NCI-H2081 (cell line): ENCODE measurements at places on chromosomes 5 and 9.

- peak; percentile 75 for DNase-seq
Measured at GRCh38 chr5:14870337-14871213, 1.0 kb downstream of the ANKH start.

- DNase-seq = no peak
Measured at GRCh38 chr9:129776566-129776937, 23.7 kb upstream of the PTGES start.

DNA sequence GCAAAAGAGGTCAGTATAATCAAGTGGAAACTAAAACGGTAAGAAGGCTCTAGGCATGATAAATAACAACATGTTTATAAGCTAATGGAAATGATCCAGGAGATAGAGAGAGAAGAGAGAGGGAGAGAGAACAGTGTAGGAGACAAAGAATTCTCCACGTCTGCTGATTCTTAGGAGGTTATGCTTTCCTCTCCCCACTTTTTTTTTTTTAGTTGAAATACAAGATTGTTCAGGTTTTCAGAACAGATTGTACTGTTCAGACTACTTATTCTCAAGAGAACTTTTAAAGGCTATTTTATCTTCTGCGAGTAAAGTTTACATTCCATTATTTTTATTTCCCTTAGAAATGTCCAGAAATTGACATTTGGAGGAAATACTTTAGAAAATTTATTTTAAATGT, 4.0 kb downstream of the CCDC192 start:
- no peak for DNase-seq

DNA sequence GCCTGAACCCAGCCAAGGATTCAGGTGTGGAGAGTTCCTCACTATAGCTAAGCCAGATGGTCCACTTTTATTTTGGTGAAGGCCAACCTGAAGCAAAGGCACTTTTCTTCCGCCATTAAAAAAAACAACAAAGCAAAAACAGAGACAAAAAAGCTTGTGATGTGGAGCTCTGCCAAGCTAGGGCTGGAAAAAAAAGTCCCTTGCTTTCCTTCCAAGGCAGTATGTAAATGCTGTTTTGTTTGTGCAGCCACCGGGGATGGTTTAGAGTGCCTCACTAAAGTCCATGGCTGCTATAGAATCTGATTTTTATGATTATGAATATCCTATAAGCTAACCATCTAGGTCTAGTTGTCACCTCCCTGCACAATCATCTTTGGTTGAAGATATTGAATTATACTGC, 14.9 kb downstream of the MEGF10 start:
- no peak for DNase-seq

DNA sequence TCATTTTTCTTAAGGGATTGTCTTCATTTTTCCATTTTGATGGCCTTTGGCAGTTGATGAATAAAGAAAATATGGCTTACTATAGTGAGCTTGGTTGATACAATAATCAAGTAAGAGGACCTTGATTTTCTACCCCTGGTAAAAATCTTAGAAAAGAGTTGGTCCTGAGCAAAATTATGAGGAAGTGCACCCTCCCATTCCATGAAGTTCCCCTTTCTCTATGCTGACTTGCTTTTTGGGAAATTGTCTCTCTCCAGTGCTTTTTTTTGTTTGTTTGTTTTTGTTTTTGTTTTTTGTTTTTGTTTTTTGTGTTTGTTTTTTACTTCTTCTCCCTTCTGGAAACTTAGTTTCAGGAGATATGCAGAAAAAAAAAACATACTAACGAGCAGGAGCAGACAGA, 449.2 kb upstream of the ACTBL2 start:
- DNase-seq = no peak

DNA sequence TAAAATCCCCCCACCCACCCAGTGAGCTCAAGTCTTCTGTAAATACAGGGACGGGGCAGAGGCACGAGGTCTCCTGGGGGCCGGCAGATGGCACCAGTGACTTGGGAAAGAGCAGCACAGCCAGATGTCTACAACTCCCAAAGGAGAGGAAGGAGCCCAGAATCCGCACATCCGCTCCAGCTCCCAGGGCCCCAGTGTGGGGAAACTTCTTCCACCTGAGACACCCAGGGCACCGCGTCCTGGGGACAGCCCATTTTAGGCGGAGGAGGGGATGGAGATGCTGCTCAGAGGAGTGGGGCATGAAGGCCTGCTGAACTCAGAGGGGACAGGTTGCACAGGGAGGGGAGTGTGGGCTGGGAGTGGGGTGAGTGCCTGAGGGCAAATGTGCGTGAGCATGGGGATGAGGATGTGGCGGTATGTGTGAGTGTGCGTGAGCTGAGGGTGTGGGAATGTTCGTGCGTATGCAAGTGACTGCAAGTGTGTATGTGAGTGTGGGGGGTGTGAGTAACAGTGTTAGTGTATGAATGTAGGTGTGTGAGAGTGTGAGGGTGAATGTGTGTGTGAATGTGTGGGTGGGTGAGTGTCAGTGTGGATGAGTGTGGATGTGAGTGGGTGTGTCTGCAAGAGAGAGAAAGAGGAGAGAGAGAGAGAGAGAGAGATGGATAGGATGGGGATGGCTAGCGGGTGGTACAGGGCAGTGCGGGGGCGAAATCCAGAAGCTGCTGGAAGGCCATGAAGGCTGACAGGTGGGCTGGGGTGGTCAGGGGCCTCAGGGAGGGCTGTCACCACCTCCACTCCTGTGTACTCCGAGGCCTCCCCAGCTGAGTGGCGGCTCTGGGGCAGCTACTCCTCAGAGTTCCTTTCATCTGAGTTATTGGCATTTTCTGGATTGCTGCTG, 63.5 kb downstream of the DUSP1 start:
- no peak for DNase-seq

DNA sequence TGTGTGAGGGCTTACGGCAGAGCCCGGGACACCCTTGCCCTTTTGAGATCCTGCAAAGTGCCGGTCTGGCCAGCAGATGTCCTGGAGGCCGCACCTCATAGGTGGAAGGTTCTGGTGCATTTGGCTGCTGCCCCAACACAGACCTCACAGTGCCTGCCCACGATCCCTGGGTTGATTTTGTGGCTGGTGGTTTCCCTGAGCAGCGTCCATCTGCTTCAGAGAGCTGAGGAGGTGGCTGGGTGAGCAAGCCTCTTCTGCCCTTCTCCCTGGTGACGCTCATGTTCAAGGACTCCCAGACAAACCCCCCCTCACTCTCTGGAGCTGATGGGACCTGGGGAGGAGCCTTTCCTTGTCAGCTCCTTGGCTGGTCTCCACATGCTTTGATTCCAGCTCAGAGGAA, 18.9 kb downstream of the BNIP1 start:
- no peak for DNase-seq
